Cardiac muscle cell (in vitro differentiated cells and primary cell): ENCODE measurements at places on chromosomes 5 and 9. TPM values are rescaled to one million over a fixed set of nuclear protein-coding genes. Genes with fewer than 3 reads are reported as not detected.

GRCh38 chr9:89514337-89514736, 16.4 kb upstream of the SEMA4D start:
- DNase-seq: no peak

Gene DRD1
- 0.96 and 4.0 TPM in 2 replicates for polyA plus RNA-seq

Gene CORO2A
- 1.1 and 2.0 TPM in 2 replicates for polyA plus RNA-seq

DNA sequence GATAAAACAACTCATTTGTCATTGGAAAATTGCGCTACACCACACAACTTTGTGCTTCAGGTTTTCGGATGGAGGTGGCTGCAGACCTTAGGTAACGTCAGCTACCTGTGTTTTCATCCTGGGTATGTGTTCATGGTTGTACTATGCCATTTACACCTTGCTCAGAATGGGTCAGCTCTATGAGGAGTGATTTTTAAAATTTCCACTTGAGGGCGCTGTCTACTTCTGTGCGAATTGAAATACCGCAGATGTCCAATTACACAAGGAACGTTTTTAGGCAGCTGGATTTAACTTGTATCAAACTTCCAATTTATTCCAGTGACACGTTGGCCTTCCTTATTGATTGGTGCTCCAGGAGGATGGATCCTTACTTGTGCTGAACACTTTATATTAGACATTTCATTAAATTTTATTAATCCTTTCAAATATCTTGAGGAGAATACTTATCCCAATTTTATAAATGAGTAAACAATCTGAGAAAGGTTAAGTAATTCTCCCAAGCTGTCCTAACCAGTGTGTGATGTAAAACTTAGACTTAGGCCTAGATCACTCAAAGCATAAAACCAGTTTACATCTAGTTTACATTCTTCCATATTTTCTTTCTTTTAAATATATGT, 23.4 kb downstream of the DMRTA1 start:
- DNase-seq: peak; percentile 29

DNA sequence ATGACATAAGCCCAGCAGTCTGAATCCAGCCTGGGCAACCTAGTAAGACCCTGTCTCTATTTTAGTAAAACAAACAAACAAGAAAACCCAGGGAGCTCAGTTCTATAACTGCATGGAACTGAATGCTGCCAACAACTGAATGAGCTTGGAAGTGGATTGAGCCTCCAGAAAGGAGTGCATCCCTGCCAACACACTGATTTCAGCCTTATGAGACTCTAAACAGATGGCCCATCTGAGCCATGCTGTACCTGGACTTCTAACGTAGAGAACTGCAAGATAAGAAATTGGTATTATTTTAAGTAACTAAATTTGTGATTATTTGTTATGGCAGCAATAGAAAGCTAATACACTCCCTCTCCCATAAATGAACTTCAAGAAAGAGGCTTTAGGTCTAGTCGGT, 150.4 kb upstream of the RAI14 start:
- no peak for DNase-seq

DNA sequence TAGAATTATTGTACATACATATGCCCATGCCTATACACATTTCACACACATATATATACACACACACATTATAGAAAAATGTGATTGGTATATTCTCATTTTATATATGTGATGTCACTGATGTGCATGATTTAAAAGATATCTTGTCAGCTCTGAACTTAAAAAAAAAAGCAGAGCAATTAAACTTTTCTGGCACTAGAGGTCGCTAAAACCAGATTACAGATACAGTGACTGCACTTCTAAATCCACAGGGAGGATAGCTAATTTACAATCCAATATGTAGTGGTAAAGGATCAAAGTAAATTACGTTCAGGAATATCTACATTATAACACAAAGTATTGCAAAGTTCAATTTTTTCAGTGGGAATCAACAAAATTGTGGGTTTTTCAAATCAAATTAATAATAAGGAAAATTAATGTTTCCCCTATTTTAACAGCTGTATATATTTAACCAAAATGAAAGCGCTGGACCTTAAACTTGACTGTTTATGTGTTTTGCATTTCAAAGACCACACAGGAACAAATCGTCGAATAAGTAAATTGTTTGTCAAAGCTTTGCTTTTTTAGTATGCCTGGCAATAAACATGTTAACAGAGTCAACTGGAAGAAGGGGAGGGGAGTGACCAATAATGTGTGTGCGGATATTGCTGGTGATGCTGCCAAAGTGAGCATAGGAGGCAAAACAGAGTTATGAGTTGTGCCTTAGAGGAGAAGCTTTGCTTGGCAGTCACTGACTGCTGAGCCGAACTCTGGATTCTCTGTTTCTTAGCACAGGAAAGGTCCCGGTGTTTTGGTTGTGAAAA, 1201.4 kb upstream of the C9orf72 start:
- DNase-seq: peak; percentile 40

DNA sequence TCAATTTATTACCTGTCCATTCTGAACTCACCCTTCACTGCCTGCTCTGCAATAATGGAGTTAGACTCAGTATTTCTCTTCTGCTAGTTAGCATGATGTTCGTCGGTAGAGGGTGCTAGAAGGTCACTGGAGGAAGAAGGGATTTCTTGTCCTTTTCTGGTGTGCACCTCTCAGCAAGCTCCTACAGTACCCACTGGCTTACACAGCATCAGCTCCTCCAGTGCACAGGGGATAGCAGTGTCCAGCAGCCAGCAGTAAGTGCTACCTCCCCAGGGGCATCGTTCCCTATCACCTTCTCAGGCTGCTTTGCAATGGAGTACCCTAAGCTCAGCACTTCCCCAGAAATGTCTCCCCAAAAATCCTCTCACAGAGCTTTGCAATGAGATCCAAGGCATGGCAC, 45.9 kb upstream of the APC start:
- peak; percentile 64 for DNase-seq

Gene QRFP
- polyA plus RNA-seq: 0.45 TPM in 1 of 2 replicates, not detected in the other

Gene PLPPR1
- polyA plus RNA-seq: 0.37 and 1.2 TPM in 2 replicates

- no peak for DNase-seq
Measured at GRCh38 chr5:151947931-151948608, 23.4 kb upstream of the GLRA1 start.

- peak; percentile 69 for DNase-seq
Measured at GRCh38 chr5:37839407-37840052, at the start of gene GDNF. Gene GDNF, minus strand, starts transcription at chr5:37840041. Its CDS starts 5,245 bp downstream, at chr5:37834796.

GRCh38 chr9:108837530-108837929, 18.3 kb downstream of the ACTL7B start:
- DNase-seq: no peak

Gene APBA1
- polyA plus RNA-seq: 0.54 and 0.93 TPM in 2 replicates

GRCh38 chr5:145586661-145587307, 248.4 kb downstream of the PRELID2 start:
- no peak for DNase-seq

- DNase-seq: peak; percentile 60
Measured at GRCh38 chr5:103375350-103375749, 116.8 kb downstream of the MACIR start.

DNA sequence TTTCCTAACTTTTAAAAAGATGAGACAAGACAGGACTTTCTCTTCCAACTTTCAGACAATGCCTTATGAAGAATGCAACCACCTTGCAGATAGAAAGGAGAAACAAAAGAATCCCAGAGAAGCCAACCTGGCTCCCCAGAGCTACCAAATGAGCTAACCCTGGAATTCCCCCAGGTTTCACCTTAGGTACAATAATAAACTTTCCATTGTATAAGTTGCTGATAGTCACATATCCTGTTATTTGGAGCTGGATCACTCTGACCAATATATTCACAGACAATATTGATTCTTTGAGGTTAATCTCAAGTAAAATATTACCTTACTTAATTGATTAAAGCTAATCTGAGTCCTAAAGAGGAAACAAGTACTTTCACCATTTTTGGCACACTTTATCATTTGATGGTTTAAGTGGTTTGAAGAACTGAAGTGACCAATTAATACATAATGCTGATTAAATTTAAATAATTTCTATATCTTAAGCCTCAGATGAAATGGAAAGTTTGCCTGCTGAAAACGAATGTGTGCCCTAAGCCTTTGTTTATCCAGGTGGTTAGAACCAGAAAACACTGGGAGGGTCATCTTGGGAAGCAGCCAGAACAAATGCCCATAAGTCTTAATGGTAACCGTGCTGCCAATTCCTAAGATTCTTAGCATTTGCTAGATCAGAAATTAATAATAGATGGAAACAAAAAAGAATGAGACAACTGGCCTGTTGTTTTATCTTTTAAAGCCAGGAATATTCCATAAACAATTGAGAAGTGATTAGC, 159.6 kb upstream of the SLC12A2 start:
- DNase-seq: no peak

GRCh38 chr9:98720402-98720801, 11.7 kb upstream of the GABBR2 start:
- no peak for DNase-seq

DNA sequence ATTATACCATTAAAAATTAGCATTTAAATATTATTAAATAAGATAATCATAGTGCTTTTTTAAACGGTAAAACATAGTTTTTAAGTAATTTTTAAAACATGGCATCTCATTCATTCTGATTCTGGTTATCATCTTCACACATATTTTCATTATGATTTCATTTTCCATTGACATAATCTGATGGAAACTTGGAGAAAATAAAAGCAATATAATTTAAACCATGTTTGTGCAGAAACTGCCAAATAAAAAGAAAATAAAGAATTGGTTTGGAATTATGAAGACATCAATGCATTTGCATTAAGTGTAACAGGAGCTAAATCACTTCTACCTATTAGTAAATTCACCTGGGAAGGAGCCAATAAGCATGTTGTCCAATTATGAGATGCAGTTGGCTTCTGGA, 490.1 kb upstream of the CD180 start:
- DNase-seq: no peak

Gene JMY
- polyA plus RNA-seq: 6.3 and 10.3 TPM in 2 replicates

- peak; percentile 73 for DNase-seq
Measured at GRCh38 chr9:34252016-34252415, 73.2 kb downstream of the UBAP1 start.

Gene PAIP2
- polyA plus RNA-seq: 220 and 243 TPM in 2 replicates

Gene ANKRD31
- 0.15 TPM in 2 replicates for polyA plus RNA-seq

GRCh38 chr5:148306446-148306845, 5.8 kb upstream of the SPINK7 start:
- DNase-seq: no peak

- no peak for DNase-seq
Measured at GRCh38 chr9:129401623-129402370, 219.1 kb downstream of the C9orf50 start.

Gene STOM
- 11.7 and 19.5 TPM in 2 replicates for polyA plus RNA-seq

DNA sequence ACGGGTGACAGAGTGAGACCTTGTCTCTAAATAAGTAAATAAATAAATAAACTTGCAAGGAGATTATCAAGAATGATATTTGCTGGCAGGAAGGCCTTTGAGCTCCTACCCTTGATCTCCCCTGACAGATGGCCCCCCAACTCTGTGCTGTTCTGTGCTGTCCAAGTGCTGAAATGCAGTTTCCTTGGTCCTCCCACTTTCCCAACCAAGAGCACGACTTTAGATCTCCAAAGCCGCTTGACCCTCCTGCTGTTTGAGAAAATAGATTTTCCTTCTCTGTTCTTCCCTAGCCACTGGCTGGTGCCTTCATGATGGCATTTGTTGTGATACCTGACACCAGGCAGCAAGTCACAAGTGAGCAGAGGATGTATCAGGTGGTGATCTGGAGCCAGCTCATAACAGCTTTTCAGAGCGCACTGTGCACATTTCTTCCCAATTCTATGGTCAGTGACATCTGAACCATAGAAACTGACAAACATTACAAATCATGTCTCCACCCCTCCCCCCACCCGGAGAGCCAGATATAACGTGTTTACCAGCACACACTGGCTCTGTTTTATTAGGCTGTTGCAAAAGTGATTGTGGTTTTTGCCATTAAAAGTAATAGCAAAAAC, 80.0 kb upstream of the PUM3 start:
- peak; percentile 39 for DNase-seq

DNA sequence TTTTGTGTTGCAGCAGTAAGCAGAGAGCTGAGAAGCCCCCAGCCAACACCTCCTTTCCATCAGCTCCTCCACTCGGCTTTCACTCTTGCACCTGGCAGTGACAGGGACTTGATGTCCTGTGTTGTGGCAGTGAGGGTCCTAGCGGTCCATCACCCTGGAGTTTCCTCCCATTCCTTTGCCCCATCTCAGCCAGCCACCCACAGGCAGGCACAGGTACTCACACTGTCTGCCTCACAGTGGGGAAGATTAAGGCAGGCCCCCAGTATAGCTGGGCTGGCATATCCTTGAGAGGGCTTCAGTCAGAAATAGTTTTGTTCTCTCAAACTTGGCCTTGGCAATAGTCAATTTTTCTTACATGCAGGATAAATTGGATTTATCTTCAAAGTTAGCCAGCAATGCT, 362.7 kb downstream of the GADD45G start:
- DNase-seq: no peak

DNA sequence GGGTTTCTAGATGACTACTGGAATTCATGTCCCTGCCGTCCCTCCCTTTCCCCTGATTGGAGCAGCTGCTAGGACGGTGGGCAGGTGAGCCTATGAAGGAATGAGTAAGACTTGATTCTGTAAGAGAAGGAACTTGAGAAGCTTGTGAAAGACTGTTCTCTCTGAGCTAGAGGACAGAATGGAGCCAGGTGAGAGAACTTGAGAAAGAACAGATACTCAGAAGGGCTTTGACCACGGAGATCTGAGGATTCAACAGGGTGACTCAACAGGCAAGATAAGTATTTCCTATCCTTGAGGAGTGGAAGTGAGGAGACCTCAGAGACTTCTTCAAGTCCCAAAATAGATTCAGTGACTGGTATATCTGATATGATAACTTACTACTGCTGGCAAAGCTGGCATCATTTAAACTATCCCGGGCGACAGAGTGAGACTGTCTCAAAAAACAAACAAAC, 41.9 kb downstream of the HSDL2 start:
- no peak for DNase-seq

DNA sequence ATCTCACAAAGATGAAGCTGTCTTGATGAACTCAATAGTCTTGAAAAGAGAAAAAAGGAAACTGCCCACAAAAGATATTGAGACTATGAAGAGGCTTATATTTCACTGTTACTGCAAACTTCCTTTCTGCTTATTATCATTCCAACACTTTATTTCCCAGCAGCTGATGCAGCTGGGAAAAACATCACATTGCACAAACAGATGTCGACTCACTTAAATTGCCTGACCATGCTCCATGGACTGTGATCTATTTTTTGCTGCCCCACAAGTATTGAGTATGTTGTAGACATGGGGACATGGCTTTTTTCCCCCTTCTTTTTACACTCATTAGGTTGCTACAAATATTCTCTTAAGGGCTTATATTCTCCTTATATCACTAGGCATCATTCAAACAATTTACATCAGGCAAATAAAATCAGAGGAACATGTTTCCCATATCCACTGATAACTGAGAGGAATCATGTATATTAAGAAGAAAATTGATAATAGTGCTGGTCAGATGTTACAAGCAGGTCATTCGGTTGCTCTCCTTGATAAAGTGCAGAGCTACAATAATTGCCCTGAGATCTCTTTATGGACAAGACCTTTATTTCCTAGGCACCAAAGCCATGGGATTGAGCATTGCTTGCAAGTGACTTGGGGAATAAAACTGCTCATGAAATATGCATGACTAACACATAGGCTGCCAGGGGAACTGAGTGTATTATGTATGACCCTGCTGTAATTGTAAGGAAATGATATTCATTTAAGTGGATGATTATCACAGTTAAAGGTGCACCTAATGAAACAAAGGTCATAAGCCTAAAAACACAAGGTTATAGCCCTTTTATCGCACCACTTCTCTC, 509.9 kb downstream of the ZNF608 start:
- DNase-seq: peak; percentile 36

GRCh38 chr5:56527174-56527573, 288.2 kb upstream of the MAP3K1 start:
- DNase-seq: no peak

- no peak for DNase-seq
Measured at GRCh38 chr9:99807956-99808355, 13.7 kb upstream of the NR4A3 start.

Gene AGXT2
- polyA plus RNA-seq: not detected in 2 replicates
